ENCODE measurements at places on chromosomes 1 and 21.

DNA sequence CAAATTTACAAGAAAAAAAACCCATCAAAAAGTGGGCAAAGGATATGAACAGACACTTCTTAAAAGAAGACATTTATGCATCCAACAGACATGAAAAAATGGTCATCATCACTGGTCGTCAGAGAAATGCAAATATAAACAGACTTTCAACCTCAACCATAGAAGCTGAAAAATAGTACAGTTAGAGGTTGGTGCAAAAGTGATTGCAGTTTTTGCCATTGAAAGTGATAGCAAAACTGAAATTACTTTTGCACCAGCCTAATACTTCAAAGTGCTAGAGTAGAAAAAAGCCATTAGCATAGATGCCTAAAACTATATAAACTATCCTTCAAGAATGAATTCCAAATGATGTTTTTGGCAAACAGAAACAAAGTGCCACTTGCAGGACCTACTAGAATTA lies 365.8 kb upstream of the DPYD start:
- DNase-seq = no peak

- no peak for DNase-seq
These were observed 17.0 kb downstream of the KLHDC8A start for GRCh38 chr1:205339717-205340116.

DNA sequence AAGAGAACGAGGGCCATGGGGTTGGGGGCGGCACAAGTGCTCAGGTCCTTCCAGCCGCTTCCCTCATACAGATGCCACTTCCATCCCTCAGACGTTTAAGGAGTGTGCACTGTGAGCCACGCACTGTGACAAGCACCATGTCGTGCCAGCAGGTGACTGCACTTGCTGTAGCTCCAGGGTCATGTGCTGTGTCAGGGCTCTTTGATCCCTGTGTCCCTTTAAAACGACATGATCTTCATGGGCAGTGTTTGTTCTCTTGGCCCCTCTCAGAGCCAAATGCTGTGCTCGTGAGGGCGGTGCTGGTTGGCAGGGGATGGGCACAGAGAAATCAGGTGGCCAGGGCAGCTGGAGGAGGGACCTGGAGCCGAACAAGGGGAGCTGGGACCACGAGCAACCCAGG lies 19.9 kb downstream of the IL10RB start:
- DNase-seq = no peak

DNA sequence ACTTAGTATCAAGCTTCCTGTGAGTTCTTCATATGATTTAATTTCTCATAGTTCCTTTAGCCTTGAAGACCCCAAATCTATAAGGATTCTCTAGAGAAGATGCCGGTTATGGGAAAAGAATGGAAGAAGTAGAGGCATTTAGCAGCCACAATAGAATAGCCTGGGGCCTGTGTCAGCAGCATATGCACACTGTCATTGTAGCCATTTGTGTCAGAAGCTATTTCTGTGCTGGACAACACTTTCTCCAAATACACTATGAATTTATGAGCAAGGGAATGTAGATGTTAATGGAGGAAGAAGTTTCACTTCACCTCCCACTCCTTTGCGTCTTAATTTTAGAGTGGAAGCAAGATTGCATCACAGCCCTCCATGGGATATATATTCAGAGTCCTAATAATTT lies 17.4 kb downstream of the JAM2 start:
- DNase-seq = no peak

DNA sequence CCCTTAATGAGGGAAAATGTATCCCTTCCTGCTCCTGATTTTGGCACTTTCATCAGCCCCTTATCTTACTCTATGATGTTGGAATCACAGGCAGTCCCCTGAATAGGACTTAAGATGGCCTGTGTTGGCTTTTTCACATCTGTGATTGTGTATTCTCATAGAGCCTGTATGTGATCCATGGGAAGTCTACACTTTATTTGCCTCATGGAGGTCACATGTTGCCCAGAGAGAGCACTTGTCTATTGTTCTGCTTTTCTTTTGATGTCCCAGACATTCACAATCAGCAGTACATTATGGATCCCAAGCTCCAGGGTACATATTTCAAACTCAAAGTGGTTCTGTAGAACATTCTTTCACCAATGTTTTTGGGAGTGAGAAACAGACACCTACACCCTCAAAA lies 885.2 kb upstream of the ADGRL2 start:
- DNase-seq = no peak

DNA sequence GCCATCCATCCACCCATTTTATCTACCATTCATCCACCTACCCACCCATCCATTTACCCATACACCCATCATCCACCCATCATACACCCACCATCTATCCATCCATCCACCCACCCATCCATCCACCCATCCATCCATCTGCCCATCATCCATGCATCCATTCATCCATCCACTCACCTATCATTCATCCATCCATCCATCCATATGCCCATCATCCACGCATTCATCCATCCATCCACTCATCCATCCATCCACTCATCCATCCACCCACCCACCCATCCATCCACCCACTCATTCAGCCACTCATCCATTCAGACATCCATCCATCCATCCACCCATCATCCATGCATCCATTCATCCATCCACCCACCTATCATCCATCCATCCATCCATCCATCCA lies 31.9 kb upstream of the UTS2 start:
- no peak for DNase-seq

DNA sequence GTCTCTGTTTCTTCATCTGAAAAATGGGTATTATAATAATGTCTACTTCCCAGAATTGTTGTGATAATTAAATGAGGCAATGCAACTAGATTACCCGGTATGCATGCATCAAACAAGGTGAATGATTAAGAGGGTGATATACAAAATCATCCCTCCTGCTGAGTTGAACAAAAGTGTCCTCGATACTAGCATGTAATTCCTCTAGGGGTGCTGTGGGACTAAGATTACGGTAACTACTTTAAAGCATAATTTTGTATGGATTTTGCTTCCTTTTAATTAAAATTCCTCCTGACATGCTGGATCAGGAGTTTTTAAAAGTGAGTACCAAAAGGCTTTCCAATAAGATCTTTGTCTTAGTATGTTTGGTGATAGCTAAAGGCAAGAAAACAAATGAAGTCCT lies 98.7 kb upstream of the PRMT6 start:
- no peak for DNase-seq

GRCh38 chr1:229383961-229384360 lies 41.1 kb upstream of the CCSAP start:
- no peak for DNase-seq

DNA sequence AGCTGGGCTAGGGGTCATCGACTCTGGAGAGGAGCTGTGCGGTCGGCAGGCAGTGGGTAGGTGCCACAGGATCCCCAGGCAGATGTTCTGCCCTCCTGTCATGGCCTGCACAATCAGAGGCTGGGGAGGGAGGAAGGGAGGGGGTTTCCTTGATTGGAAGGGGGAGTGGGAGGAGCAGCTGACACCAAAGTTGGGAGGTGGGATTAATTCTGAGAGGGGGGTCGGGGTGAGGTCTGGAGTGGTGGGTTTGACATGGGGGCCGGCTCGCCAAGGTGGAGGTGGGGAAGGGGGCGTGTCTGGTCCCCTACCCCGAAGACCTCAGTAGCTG lies 651 bp upstream of the HPCA start:
- no peak for DNase-seq

DNA sequence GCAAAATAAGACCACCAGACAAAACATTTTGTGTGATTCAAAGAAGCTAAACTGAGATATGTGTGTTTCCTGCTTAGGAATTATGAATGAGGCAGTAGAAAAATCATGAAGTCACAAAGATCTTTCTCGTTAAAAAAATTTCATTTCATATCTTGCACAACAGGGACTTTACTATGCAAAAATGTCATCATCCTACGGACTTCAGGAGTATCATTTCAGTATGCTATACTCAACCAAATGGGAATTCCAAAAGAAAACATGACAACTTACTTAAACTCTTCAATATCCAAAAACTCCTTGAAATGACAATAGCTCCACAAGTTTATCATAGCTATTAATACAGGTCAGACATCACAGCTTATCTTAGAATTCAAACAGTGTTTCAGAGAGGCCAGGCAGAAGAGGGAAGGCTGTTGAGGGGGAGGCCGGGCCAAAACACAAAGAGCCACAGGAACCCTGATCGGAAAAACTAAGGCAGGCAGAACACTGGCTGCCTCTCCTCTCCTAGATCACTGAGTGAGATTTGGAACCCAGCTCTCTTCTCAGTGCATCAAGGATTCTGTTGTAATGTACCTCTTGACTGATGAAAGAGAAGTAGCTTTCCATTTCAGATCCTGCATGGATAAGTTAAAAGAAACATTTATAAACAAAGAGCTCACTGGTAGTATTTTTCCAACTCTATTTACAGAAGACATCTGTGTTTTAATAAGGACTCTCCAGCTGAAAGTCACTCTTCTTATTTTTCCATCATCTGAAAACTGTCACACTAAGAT lies 66.9 kb downstream of the TESK2 start:
- DNase-seq = no peak

- DNase-seq = no peak
These were observed 99.2 kb upstream of the GRIK3 start for GRCh38 chr1:37133276-37134145.

- DNase-seq = no peak
These were observed 108.0 kb downstream of the ENAH start for GRCh38 chr1:225544924-225545323.

- peak; percentile 84 for DNase-seq
These were observed at the start of gene PRDM2 for GRCh38 chr1:13699936-13700520. PRDM2 (plus strand) TSS chr1:13700188; CDS start chr1:13715606, 15,418 bp downstream.

DNA sequence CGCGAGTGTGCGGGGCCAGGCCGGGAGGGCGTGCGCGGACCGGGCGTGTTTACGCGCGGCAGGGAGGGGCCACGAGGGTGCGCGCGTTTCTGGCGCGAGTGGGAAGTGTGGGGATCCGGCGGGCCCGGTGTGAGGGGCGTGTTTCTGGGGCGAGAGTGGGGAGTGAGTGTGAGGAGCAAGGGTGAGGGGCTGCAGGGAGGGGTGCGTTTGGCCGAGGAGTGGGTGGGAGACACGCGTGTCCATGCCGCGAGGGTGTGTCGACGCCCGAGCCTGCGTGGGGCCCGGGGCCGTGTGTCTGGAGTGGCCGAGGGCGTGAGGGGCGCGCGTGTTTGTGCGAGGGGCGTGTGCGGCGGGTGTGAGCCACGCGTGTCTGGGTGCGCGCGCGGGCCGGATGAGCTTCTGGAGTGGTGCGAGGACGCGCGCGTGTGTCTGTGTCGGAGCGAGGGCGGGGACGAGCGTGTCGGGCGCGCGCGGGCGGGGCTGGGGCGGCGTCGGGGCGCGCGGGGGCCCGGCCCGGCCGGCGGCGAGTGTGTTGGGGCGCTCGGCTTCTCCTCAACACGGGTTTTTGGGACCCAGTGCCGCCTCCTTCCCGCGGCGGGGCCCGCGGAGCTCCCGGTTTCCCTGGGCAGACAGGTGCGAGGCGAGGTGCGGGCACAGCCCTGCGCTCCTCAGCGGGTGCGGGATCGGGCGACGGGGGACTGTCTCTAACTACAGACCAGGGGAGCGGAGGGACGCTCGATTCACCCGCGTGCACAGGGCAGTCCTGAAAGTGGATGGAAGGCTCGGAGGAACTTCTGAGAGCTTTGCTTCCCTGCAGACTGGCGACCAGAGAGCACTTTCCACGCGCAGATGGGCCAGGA lies 65.8 kb upstream of the VAMP3 start:
- no peak for DNase-seq

GRCh38 chr1:182484067-182484466 lies 34.1 kb downstream of the RGSL1 start:
- no peak for DNase-seq

DNA sequence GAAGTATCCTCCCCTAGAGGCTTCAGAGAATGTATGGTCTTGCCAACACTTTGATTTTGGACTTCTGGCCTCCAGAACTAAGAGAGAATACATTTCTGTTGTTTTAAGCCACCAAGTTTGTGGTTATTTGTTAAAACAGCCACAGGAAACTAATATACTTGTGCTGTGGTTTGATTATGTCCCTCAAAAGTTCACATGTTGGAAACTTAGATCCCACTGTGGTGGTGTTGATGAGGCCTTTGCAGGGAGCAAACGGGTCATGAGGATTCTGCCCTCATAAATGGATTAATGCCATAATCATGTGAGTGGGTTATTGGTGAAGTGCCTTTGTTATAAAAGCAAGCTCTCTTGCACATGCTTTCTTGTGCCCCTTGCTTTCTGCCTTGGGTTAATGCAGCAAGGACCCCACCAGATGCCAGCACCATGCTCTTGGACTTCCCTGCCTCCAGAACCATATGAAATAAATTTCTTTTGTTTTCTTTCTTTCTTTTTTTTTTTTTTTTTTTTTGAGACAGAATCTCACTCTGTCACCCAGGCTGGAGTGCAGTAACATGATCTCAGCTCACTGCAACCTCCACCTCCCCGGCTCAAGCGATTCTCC lies 157.3 kb downstream of the CLIC6 start:
- DNase-seq = no peak

GRCh38 chr1:202173993-202174392 lies 13.6 kb upstream of the PTPN7 start:
- no peak for DNase-seq

DNA sequence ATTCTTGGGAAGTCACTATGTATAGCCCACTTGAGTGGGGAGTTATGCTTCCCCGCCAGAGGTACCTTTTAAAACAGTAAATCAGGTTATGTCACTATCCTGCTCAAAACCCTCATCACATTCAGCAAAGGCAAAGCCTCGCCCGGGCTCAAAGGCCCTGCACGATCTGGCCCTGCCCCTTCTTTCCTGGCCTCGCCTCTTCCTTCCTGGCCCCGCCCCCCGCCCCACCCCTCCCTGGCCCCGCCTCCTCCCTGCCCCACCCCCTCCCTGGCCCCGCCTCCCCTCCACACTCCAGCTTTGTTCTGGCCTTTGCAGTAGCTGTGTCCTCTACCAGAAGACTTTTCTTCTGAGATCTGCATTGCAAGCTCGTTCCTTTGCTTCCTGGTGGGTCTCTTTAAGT lies 6.6 kb downstream of the LDLRAD2 start:
- no peak for DNase-seq

DNA sequence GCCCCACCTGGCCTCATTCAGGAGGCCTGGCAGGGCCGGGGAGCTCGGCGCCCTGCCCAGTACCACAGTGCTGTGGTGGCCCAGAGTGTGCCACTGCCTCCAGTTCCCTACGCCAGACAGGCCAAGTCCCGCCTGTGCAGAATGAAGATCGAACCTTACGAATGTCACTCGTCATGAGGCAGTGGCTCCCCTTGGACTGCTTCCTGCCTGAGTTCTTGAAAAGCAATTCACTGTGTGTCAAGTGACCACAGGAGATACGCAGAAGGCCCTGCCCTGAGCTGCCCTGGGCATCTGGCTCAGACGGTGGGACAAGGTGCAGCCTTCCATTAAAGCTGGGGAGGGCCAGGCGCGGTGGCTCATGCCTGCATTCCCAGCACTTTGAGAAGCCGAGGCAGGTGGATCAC lies 49.6 kb upstream of the LRP8 start:
- peak; percentile 20 for DNase-seq

GRCh38 chr1:167638064-167638463 lies 8.0 kb downstream of the RCSD1 start:
- no peak for DNase-seq

- DNase-seq = no peak
These were observed 28.4 kb upstream of the BCAS2 start for GRCh38 chr1:114609826-114610225.

GRCh38 chr1:234565132-234565531 lies 44.8 kb downstream of the IRF2BP2 start:
- DNase-seq = no peak

Measured in right forelimb (tissue), 1 donor.